Upper lobe of right lung (tissue), 1 donor: ENCODE measurements at places on chromosomes 7 and 10. TPM values are rescaled to one million over a fixed set of nuclear protein-coding genes. Genes with fewer than 3 reads are reported as not detected.

The CALCR gene
- total RNA-seq: not detected

The LIPF gene
- total RNA-seq: not detected

The OPALIN gene
- total RNA-seq: not detected

The RBP3 gene
- not detected for total RNA-seq

The TRPV6 gene
- 0.38 TPM for total RNA-seq

The MOGAT3 gene
- not detected for total RNA-seq

The ARHGEF35 gene
- 11.5 TPM for total RNA-seq

The GRB10 gene
- 58.6 TPM for total RNA-seq

The PLXNA4 gene
- total RNA-seq: 7.2 TPM

The C10orf62 gene
- total RNA-seq: not detected

The EXOC4 gene
- 73.5 TPM for total RNA-seq

The CNPY1 gene
- total RNA-seq: not detected

The EPHB6 gene
- total RNA-seq: 12.8 TPM

The NYAP1 gene
- total RNA-seq: 0.55 TPM

The PSMA2 gene
- 55.1 TPM for total RNA-seq

- H3K27ac ChIP-seq: no peak overlapping the region
- H3K27me3 ChIP-seq: no peaks in the 10 kb centered on the region
- no peaks in the 10 kb centered on the region for H3K4me1 ChIP-seq
- H3K36me3 ChIP-seq: no peaks in the 10 kb centered on the region
Measured at GRCh38 chr7:115368998-115369397, 447.1 kb downstream of the MDFIC start.

DNA sequence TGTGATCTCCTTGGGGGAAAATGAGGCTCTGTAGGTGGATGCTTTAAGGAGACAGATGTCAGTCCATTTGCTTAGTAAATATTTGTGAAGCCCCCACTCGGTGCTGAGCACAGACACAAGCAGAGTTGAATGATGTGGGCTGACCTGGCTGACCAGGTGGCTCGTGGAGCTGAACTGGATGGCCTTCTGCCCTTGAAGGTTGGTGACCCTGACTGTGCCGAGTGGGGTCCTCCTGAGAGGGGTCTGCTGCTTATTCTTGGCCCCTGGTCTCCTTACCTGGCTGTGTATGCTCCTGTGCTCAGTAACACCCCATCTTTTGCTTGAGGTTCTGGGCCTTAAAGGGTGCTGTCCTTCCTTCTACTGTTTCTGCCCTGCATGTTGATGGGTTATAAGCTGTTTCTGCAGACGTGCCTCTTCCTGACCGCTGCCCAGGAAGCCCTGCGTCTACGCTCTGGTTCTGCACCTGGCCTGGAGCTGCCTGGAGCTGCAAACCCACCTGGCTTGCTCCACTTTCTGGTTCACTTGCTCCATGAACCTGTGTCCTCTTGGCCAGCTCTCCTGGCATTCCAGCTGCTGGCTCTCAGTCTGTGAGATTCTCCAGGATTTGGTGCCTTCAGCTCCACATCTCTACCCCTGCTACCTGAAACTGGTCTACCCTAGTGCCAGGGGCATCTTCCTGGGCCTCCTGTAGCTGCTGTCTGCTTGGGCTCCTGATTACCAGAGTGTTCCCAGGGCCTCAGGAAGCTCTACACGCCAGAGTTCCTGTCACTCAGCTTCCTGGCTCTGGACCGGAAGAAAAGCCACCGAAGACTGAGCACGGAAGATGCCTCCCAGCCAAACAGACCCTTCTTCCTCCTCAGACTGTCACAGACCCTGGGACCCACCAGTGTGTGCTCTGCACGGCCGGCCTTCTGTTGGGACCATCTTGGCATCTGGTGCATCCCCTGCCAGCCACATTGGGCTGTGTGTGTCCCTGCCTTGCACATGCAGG, 76.5 kb downstream of the ADCY1 start:
- H3K4me3 ChIP-seq: no peak overlapping the region
- DNase-seq: no peak
- H3K27me3 ChIP-seq: no peaks in the 10 kb centered on the region
- no peak overlapping the region for H3K27ac ChIP-seq
- H3K4me1 ChIP-seq: no peaks in the 10 kb centered on the region
- no peaks in the 10 kb centered on the region for H3K36me3 ChIP-seq

GRCh38 chr7:144255471-144255897, 9.1 kb downstream of the OR2A7 start:
- no peak for DNase-seq
- no peak overlapping the region for H3K4me3 ChIP-seq
- H3K27ac ChIP-seq: no peak overlapping the region
- H3K36me3 ChIP-seq: no peaks in the 10 kb centered on the region

- no peak overlapping the region for H3K4me3 ChIP-seq
- no peaks in the 10 kb centered on the region for H3K27me3 ChIP-seq
- H3K27ac ChIP-seq: no peak overlapping the region
Measured at GRCh38 chr7:25622695-25623094, 394.4 kb upstream of the NPVF start.

GRCh38 chr10:59350558-59350957, 11.8 kb downstream of the FAM13C start:
- H3K27me3 ChIP-seq: no peaks in the 10 kb centered on the region
- no peaks in the 10 kb centered on the region for H3K36me3 ChIP-seq
- H3K4me3 ChIP-seq: no peak overlapping the region
- H3K4me1 ChIP-seq: no peaks in the 10 kb centered on the region

DNA sequence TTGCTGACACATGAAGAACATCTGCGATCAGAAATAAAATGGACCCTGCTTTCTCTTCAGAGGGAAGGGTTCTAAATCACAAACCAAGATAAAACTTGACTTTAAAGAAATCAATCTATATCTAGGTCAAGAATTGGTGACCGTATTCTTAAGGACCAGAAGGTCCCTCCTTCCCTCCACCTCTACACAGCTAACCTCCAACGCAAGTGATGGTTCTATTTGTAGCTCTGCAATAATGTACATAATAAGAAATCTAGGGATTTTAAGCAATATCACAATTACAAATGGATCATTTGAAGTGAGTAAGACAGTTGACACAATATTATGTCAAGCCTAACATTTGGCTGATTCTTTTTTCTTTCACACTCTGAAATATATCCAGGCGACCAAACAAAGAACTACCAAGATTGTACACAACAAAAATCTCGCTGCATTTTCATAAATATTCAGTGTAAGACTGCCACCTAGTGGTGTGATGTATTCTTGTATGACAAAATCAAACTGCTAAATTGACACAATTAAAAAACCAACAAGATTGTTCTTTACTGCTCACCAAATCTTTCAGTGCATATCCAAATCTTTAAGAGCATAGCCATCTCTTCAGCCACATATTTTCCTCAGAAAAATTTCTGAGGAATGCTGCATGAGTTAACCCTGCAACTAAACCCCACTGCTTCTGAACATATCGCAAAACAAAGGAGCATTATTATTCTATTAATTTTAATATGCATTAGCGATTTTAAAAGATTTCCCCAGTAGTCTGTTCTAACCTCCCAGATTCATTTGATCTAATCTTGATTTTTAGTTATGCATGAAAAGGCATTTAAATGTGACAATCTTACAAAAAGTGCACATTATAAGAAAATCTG, 44.5 kb downstream of the ICA1 start:
- no peak for DNase-seq
- H3K27me3 ChIP-seq: no peaks in the 10 kb centered on the region
- H3K4me1 ChIP-seq: no peaks in the 10 kb centered on the region
- no peak overlapping the region for H3K4me3 ChIP-seq
- H3K27ac ChIP-seq: no peak overlapping the region
- peaks cover 4% of the 10 kb centered on the region for H3K36me3 ChIP-seq

GRCh38 chr7:86775203-86775602, 131.5 kb downstream of the GRM3 start:
- no peak overlapping the region for H3K27ac ChIP-seq
- DNase-seq: no peak
- H3K27me3 ChIP-seq: no peaks in the 10 kb centered on the region
- H3K4me1 ChIP-seq: no peaks in the 10 kb centered on the region
- H3K4me3 ChIP-seq: no peak overlapping the region
- H3K36me3 ChIP-seq: no peaks in the 10 kb centered on the region

GRCh38 chr7:137081321-137082093, 213.1 kb downstream of the CHRM2 start:
- H3K4me1 ChIP-seq: no peaks in the 10 kb centered on the region
- no peak overlapping the region for H3K4me3 ChIP-seq
- DNase-seq: no peak
- H3K36me3 ChIP-seq: no peaks in the 10 kb centered on the region

GRCh38 chr7:105675934-105676371, 94.7 kb upstream of the EFCAB10 start:
- H3K4me1 ChIP-seq: peaks cover 62% of the 10 kb centered on the region
- H3K27me3 ChIP-seq: no peaks in the 10 kb centered on the region
- no peaks in the 10 kb centered on the region for H3K36me3 ChIP-seq
- H3K4me3 ChIP-seq: no peak overlapping the region

- H3K36me3 ChIP-seq: no peaks in the 10 kb centered on the region
- H3K4me3 ChIP-seq: no peak overlapping the region
- DNase-seq: no peak
- no peak overlapping the region for H3K27ac ChIP-seq
- no peaks in the 10 kb centered on the region for H3K27me3 ChIP-seq
- H3K4me1 ChIP-seq: no peaks in the 10 kb centered on the region
Measured at GRCh38 chr10:12772797-12773587, 228.5 kb downstream of the CCDC3 start.

GRCh38 chr7:47792521-47793121, 155.6 kb downstream of the PKD1L1 start:
- no peak overlapping the region for H3K27ac ChIP-seq
- no peak overlapping the region for H3K4me3 ChIP-seq
- H3K36me3 ChIP-seq: no peaks in the 10 kb centered on the region
- no peak for DNase-seq
- no peaks in the 10 kb centered on the region for H3K27me3 ChIP-seq

GRCh38 chr10:6864142-6864541, 284.1 kb upstream of the PRKCQ start:
- no peak for DNase-seq
- no peak overlapping the region for H3K27ac ChIP-seq
- H3K27me3 ChIP-seq: no peaks in the 10 kb centered on the region

DNA sequence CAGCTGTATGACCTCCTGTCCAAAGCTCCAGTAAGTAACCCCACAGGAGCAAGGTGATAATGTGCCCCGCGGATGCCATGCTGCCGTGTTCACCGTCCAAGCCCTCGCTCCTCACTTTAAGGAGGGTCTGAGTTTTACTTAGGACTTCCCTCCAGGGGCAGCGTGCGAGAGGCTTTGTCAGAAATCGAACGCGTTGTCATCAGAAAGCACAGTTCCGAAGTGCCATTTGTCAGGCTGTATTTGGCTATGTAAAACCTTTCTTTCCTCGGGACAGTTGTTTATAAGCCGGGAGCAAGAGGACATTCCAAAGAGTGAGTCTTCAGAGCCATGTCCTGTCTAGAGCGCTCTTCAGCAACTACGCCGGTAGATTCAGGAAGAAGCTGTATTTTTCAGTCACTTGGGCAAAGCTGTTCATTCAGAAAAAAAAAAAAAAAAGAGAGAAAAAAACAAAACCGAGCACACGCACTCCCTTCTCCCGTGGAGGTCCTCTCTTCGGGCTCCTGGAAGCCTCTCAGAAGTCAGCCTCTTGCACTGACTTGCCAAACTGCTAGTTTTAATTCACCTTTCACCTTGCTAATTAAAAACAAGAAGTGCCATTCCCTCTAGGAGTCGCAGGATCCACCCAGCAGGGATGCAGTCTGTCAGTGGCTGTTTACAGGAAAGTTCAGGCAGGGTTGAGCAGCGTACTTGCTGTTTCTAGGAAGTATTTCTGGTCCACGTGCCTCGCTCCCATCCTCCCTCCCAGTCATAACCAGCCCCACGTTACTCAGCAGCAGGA, at the start of gene SEMA3E:
Gene SEMA3E (minus strand): TSS at position 676 of the 778 bp plus-strand sequence.
- H3K4me1 ChIP-seq: no peaks in the 10 kb centered on the region
- peak within 1 kb of the TSS; percentile 32 for H3K4me3 ChIP-seq
- no peaks in the 10 kb centered on the region for H3K36me3 ChIP-seq
- H3K27ac ChIP-seq: no peak within 1 kb of the TSS
- DNase-seq: no peak

- no peaks in the 10 kb centered on the region for H3K36me3 ChIP-seq
- no peak overlapping the region for H3K4me3 ChIP-seq
- DNase-seq: no peak
Measured at GRCh38 chr7:78350391-78350790, 551.8 kb downstream of the PHTF2 start.

DNA sequence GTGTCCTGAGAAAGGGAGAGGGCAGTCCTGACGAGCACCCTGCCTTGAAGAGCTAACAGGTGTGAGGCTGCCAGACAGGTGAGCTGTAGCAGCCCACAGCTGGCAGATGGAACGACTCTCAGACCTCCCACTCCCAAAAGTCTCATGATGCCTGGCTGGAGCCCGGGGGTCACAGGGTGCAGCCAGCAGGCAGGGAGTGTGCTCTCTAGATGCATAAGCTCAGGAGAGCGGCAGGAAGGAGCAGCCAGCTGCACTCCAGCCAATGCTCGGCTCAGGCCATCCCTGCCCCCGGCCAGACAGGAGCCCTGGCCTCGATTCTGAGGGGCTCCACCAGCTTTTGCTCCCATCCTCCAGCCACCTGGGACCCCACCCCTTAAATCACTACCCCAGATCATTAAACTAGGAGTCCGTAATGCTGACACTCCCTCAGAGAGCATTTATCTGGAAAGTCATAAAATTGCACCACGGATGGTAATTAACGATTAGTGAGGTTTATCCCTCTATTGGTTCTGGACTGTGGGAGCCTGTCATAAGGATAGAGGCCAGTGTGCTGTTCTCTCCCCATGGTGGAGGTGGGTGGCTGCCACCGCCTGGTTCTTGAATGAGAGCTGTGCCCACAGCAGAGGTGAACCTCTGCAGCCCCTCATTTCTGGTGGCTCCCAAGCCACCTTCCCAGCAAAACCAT, 63.5 kb upstream of the ZMIZ1 start:
- no peak for DNase-seq
- H3K27me3 ChIP-seq: no peaks in the 10 kb centered on the region
- peaks cover 8% of the 10 kb centered on the region for H3K4me1 ChIP-seq

- H3K4me3 ChIP-seq: no peak overlapping the region
- no peak overlapping the region for H3K27ac ChIP-seq
- H3K27me3 ChIP-seq: no peaks in the 10 kb centered on the region
- no peak for DNase-seq
- no peaks in the 10 kb centered on the region for H3K36me3 ChIP-seq
Measured at GRCh38 chr10:130560116-130560515, 423.9 kb downstream of the GLRX3 start.

DNA sequence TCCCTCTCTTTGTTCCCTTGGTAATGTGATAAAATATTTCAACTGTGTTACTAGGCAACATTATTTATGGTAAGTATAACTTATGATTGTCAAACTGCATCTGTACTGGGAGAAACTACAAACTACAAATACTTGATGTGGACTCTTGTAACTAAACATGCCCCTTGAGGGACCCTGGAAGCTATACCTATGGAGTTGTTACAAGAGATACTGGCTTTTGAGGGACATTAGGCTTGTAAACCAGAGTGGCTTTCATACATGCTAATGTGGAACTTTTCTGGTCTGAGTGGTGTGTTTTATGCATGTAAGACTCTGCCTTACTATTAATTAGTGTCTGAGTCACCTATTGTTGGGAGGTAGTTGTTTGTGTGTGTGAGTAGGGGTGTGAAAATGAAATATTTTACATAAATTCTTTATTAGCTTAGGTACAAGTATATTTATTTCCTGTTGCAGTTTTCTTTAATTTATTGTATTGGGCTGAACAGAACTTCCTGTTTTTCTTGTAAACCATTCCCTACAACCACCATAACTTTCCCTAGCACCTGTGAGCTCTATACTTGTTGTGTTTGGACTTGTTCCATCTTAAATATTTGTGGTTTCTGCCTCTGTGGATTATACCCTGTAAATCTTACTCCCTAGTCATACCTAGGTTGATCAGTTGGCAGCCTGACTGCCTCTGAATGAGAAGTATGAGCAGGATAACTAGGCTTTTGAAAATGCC, 49.8 kb downstream of the STK31 start:
- H3K4me1 ChIP-seq: no peaks in the 10 kb centered on the region
- no peak overlapping the region for H3K27ac ChIP-seq
- H3K4me3 ChIP-seq: no peak overlapping the region
- H3K27me3 ChIP-seq: no peaks in the 10 kb centered on the region
